DMS 273 treated with DMSO at 0.1 percent for 48 hours (cell line): ENCODE measurements at places on chromosomes 13 and 19.

DNA sequence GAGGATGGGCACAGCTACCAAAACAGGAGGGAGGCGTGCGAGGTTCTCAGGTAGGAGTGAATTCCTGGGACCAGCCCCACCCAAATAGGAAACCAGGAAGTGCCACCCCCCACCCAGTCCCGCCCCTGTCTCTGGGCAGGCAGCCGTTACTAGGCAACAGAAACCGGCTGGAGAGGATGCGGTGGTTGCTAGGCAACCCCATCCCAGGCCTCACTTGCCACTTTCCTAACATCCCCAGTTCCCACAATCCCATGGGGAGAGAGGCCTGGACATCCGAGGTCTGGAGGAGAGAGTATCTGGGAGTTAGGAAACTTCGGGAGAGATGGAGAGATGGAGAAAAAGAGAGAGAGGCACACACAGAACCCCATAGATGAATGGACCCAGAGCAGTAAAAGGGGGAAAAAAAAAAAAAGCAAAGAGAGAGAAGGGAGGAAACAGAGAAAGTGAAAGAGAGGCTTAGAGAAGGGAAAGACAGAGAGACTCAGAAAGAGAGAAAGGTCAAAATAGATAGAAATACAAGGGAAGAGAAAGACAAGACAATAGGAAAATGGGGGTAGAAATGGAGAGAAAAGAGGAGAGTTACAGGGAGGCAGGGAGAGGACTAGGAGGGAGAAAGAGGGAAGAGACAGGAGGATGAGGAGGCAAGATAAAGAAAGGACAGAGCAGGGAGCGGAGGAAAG is 3.8 kb downstream of the GRIK5 start:
- peak; percentile 21 for DNase-seq

- no peak for DNase-seq
Measured at GRCh38 chr19:43310221-43310620, 40.9 kb upstream of the PSG9 start.

GRCh38 chr19:56125806-56126590 is 4.9 kb upstream of the ZNF787 start:
- no peak for DNase-seq

- no peak for DNase-seq
Measured at GRCh38 chr13:23845105-23845725, 44.0 kb downstream of the MIPEP start.

GRCh38 chr13:44876782-44877324 is 112.4 kb downstream of the NUFIP1 start:
- no peak for DNase-seq

DNA sequence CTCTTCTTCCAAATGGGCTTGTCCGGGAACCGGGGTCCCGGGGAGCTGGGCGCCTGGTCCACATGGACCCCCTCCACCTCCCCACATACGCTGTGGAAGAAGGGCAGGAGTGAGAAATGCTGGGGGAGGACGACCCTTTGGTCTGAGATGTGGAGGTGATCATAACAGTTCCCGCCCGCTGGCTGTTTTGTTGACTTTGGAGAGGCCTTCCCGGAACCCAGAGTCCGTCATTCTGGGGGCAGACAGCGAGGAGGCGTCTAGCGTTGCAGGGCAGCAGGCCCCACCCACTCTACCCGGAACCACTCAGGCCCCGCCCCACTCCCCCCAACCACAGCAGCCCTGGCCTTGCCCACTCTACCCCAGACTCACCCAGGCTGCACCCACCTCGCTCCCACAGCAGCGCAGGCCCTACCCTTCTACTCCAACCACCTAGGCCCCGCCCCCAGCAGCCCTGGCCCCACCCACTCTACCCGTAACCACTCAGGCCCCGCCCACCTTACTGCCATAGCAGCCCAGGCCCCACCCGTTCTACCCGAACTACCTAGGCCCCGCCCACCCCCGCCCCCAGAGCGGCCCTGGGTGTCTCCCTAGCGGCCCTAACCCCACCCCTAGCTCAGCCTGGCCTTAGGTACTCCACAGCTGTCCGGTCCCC is 7.1 kb downstream of the GPR108 start:
- DNase-seq, result no peak

GRCh38 chr13:26780411-26780810 is 19.8 kb upstream of the GPR12 start:
- DNase-seq, result no peak

DNA sequence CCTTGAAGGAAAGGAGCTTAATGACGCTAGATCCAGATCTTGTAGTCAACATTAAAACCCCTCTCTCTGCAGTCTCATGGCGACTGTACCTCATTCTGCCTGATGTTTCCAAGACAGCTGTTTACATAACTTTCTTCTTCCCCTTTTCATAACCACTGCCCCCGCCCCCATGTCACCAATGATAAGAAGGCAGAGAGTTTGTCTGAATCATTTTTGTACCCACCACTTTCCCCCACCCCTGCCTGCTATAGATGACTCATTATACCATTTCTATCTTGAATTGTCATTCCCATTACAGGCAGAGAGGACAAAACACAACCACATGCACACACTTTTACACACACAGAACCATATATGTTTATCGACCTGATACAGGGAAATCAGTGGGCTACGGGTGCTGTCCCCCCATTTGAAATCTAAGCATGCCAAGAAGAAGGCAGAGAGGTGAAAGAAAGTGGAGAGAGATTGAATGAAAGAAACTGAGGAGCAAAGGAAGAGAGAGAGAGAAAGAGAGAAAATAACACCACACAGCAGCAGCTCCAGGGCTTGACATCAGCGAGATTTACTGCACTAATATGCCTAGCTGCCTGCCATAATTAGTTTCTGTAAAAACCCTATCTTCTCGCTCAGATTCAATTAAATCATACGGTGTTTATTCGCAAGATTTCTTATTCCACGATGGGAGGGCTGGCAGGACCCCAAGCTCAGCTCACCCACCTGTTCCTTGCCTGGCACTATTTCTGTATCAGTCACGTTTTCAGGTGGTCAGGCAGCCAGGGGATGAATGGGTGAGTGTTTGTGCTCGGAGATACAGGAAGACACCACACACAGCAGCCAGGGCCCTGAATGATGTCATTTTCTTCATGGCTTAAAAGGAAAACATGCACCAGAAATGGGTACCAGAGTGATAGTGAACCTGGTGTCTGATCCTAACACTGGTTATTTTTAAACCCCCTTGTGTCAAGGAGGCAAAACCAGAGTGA is 114.3 kb upstream of the SERP2 start:
- no peak for DNase-seq

DNA sequence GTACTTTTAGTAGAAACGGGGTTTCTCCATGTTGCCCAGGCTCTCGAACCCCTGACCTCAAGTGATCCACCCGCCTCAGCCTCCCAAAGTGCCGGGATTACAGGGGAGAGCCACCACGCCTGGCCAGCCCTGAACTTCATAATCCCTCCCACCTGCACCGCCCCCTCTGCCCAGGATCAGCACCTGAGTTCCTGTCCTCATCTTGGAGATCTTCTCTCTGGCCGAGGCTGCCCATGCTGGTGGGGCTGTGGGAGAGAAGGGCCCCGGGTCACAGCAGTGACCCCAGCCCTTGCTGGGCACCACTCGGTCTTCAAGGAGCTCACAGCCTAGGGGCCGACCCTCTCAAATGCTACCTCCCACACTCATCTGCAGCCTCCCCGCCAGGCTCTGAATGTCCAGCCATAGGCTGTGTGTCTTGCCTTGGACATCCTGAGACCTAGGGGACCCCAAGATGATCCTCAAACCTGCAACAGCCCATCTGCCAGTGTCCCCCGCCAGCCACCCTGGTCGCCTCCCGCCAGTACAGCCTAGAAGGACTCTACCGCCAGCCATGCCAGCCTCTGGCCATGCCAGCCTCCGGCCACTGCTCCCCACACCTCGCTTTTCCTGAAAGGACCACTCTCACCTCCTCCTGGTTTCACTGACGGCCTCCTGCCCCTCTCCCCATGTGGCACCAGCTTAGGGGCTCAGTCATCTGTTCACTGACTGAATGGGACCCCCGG is 1.5 kb downstream of the ATP8B3 start:
- DNase-seq, result no peak

GRCh38 chr19:10995926-10996600 is 35.2 kb downstream of the SMARCA4 start:
- no peak for DNase-seq
